ENCODE measurements at places on chromosomes 16 and 17.
A peak's percentile ranks its signal among the peaks of the same experiment; 100 is the strongest.

- DNase-seq = no peak
Observed at GRCh38 chr16:4019371-4019791, 96.9 kb downstream of the ADCY9 start.

- DNase-seq = no peak
Observed at GRCh38 chr17:74372426-74372825, 5.1 kb downstream of the GPR142 start.

DNA sequence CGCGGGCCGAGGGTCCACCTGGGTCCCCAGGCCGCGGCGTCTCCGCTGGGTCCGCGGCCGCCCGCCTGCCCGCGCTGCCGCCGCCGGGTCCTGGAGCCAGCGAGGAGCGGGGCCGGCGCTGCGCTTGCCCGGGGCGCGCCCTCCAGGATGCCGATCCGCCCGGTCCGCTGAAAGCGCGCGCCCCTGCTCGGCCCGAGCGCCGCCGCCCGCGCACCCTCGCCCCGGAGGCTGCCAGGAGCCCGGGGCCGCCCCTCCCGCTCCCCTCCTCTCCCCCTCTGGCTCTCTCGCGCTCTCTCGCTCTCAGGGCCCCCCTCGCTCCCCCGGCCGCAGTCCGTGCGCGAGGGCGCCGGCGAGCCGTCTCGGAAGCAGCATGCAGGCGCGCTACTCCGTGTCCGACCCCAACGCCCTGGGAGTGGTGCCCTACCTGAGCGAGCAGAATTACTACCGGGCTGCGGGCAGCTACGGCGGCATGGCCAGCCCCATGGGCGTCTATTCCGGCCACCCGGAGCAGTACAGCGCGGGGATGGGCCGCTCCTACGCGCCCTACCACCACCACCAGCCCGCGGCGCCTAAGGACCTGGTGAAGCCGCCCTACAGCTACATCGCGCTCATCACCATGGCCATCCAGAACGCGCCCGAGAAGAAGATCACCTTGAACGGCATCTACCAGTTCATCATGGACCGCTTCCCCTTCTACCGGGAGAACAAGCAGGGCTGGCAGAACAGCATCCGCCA is 504 bp downstream of the FOXC2 start:
- DNase-seq = peak; percentile 62

GRCh38 chr17:75153780-75154194 is 525 bp downstream of the JPT1 start:
- no peak for DNase-seq

DNA sequence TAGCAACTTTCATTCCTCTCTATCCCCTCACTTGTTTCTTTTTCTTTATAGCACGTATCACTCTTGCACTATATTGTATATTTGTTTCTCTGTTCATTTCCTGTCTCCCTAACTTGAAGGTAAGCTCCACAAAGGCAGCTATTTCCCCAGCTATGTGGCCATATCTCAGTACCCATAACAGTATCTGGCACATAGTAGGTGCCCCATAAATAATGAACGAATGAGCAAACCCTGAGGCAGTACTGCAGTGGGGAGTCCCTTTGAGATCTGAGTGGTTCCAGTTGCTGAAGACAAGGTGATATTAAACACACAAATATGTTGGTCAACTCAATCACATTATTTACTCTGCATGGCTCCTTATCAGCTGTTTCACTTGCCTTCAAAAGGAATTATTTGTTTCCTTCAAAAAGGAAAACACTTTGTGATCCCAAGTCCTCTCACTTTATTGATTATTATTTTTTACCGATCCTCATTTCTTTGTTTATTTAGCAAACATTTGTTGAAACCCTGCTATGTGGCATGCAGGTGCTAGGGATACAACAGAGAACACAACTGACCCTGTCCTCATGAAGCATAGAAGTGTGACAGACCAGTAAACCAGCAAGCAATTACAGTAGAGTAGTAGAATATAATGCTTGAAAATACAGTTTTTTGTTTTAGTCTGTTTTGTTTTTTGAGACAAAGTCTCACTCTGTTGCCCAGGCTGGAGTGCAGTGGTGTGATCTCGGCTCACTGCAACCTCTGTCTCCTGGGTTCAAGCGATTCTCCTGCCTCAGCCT is 5.7 kb upstream of the ADAP2 start:
- no peak for DNase-seq

DNA sequence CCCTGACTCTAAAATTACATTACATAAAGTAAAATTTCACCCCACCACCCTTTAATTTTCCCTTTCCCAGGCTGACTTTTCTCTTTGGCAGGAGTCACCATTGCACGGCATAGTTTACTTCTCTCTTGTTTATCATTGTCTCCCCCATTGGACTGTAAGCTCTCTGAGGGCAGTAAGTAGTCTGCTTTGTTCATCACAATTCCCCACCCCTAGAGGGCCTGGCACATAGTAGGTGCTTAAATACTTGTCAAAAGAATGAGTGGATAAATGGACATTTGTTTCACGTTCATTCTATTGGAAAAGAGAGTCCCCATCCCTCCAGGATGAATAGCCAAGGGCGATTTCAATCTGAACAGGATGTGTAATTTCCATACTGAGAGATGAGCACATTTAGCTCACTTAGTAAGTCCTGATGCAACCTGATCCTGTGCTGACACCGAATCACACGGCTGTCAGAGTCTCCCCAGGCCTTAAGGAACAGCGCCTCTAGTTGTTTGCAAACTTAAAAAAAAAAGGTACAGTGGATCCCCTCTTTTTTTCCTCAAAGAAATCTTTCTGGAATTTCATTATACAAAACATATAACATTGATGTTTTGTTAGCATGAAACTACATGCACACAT is 54.0 kb downstream of the AKAP1 start:
- DNase-seq = no peak

DNA sequence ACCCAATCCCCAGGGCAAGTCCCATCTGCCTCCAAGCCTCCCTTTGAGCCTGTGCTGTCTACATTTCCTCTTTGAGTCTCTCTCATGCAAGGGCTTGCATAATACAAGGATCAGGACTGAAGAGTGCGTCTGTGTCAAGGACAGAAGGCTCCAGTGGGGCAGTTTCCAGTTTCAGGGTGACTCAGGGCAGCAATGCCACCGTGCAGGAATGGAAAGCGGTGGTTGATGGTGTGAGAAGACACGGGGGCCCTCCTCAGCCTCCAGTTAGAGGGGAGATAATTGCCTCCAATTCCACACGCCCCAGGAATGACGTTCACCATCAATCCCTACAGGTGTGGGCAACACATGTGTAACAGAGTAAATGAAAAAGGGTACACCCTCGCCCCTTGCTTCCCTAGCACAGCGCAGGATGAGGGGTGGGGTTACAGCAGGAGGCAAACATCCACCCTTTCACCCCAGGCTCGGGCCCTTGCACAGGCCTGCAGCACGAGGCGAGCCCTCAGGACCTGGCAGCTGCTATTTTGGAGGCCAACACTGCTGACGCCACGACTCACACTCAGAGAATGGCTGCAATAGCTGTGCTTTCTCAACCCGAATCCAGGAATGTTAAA is 24.8 kb upstream of the SLC25A19 start:
- no peak for DNase-seq

DNA sequence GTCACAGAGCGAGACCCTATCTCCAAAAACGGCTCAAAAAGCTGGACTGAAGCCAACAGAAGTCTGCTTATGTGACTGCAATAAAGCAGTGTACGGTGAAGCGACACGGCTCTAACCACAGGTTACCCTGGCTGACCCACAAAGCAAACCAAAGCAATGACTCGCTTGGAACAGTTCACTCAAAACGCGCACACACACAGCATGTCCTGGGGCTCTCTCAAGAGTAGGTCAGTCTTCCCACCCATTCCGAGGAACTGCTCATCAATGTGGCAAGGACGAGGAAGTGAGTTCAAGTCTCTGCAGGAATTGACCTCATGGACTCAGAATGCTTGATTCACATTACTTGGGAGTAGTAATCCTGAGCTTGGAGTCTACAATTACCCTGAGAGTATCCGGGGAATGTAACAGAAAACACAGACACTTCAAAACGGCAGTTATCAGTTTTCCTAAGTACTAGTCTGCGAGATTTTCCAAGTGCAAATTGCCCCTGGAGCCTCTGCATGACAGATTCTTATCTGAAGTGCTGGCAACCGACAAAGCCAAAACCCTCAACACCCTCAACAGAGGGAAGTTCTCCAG is 25.4 kb downstream of the PELP1 start:
- DNase-seq = peak; percentile 69

- no peak for DNase-seq
Observed at GRCh38 chr16:14445937-14446715, 183.9 kb downstream of the PARN start.

- no peak for DNase-seq
Observed at GRCh38 chr16:10619271-10619849, 39.0 kb upstream of the EMP2 start.

DNA sequence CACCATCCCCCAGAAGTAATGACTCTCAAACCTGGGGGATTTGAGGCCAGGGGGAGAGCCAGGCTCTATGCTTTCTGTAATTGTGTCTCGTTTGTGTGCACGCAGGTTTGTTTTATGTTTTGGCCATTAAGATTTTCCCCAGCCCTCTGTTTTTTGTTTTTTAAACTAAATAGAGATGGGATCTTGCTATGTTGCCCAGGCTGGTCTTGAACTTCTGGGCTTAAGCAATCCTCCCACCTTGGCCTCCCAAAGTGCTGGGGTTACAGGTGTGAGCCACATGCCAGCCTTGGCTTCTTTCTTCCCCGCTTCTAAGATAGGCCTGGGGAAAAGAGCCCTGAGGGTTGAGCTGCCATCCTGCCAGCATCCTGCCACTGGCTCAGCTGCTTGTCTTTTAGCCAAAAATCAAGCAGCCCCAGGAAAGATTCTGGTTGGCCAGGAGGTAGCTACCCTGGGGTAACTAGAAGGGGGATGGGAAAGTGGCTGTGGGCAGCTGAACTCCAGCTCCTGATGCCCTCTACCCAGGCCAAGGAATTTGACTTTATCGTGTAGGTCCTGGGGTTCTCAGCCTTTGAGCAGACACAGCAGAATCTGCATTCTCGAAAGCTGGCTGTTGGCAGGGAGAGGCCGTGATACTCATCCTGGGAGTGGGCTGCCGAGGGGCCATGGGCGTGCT is 18.4 kb downstream of the KDM8 start:
- DNase-seq = no peak

GRCh38 chr16:27430923-27431484 is 29.0 kb downstream of the IL21R start:
- no peak for DNase-seq

- peak; percentile 41 for DNase-seq
Observed at GRCh38 chr16:21263640-21264570, 14.2 kb downstream of the CRYM start.

- DNase-seq = no peak
Observed at GRCh38 chr17:27333410-27333980, 39.6 kb downstream of the WSB1 start.
